ENCODE measurements at places on chromosomes 2 and 18. TPM values are rescaled to one million over a fixed set of nuclear protein-coding genes. Genes with fewer than 3 reads are reported as not detected.

DNA sequence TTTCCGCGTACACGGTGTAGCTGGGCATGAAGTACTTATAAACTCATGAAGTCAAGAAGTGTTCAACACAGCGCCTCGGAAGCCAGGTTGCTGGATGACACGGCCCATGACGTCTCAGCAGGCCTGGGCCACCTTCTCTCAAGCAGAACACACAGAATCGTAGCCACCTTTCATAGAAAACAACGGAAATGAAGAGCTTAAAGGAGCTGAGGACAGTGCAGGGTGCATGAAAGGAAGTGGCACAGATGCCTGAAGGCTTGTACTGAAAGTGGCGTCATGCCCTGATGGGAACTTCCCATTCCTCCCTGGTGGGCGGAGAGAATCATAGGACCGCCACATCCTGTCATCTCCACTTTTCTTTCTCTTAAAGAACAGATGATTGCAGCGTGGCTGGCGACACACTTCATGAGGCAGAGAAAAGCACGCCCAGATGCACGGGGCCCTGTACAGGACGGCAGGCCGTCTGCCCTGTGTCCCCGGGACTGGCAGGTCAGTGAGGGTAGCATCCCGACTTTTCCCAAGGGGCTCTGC lies 31.1 kb downstream of the HDAC4 start:
- no peak for DNase-seq

- no peak for DNase-seq
These were observed 955.4 kb upstream of the FANCL start for GRCh38 chr2:59196491-59196890.

DNA sequence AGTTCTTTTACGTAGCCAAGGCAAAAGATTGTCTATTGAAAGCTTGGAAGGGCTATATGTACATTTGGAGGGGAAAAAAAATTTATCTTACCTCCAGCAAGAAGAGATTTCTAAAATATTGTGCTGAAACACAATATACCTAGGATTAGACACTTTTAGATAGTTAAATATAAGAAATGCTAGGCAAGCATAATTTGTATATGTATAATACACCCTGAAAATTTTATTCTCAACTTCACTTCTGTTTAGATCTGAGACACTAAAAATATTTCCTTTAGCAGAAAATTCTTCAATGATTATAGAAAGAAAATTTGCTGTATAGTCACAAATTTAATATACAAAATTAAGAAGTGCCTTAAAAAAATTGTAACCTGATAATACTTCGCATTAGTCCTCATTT lies 42.6 kb downstream of the ITGAV start:
- DNase-seq: no peak

DNA sequence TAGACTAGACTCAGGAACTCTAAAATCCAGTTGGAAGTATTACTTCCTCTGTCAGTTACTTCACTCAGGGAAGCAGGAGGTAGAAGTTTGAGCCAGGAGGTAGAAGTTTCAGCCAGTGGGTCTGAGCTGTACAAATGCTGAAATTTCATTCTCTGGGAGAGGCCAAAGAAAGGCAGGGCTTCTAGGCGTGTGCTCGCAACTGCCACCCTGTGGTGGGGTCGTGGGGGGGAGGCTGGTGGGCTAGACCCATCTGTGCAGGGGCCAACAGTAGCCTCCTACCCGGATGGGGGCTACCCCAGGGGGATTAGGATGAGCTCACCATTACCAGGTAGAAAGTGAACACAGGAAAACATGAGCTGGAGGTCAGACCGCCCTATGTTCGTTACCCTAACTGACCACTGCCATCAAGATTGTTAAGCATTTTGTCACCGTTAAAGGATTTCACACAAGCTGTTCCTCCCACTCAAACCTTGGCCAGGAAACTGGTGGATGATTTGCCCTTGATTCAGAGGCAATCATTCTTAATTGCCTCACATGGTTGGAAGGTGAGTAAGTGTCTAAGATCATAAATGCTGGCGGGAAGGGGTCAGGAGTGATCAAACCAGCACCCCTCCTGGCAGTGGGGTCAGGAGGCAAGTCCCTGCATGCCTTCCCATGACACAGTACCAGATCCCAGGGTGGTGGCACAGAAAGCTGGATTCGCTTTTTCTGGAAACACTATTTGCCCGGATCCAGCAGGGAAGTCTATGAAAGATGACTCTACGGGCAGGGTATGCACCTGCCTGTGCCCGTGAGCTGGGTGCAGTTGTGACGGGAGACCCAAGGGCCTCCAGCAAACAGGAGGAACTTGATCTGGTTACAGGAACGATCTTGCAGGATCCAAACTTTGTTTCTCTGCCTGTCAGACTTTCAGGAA lies 5.2 kb upstream of the FHL2 start:
- DNase-seq: peak; percentile 98

TNFAIP6 gene
- 20.3 TPM for total RNA-seq

POMC gene
- total RNA-seq: not detected

DNA sequence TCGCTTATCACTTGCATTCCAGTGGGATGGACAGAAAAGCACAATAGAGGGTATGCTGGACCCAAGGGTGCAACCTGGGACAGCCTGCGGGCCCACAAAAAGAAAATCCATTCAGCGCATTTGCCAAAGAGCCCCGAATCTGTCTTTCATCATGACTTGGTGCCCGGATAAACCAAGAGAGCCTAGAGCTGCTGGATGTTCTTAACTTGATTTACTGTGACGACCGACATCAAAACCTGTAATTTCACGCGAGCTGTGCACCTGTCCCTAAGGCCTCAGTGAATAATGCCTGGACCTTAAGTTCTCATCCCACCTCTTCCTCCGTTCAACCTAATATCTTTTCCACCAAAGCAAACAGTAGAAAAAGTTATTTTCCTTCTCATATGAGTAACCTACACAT lies 115.5 kb upstream of the ACKR3 start:
- DNase-seq: no peak

PPP1R1C gene
- total RNA-seq: 2.0 TPM

NFU1 gene
- total RNA-seq: 48.0 TPM

GRCh38 chr18:62164310-62164709 lies 22.5 kb downstream of the PIGN start:
- DNase-seq: no peak

- no peak for DNase-seq
These were observed 36.2 kb downstream of the FBLN7 start for GRCh38 chr2:112174383-112174782.

GRCh38 chr18:12420821-12421421 lies 13.2 kb downstream of the PRELID3A start:
- no peak for DNase-seq

IL1RN gene
- total RNA-seq: not detected

DNA sequence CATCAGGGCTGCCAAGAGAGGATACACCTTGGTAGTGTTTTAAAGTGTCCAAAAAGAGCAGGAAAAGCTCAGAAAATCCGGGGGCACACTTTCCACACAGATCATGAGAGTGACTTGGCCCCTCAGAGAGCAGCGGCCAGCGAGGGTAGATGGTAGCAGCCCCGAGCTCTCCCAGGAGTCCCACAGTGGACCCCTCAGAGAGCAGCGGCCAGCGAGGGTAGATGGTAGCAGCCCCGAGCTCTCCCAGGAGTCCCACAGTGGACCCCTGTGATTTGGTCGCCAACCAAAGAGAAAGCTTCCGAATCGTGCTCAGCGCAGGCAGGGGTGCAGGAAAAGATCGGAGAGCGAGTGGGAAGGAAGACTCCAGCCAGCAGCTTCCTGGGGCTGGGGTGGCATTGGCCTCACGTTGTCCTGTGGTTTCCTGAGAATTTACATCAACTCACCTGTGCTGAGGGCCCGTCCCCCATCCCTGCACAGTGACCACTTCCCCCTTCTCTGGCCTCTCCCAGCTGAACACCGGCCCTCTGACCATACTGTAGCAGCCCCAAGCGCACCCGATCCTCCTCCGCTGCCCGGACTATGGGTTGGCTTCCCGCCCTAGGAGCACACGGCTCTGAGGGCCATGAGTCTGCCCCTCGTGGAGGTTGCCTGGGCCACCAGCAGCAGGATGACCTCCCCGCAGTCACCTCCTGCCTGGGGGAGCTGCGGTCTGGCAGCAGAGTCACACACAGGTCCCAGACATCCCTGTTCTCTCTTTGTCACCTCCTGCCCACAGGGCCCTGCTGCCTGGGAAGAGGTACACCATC lies 33.7 kb downstream of the MTERF4 start:
- DNase-seq: no peak

- no peak for DNase-seq
These were observed at the start of gene ACOXL for GRCh38 chr2:110732422-110733413. TSS of gene ACOXL (plus strand) at chr2:110732573. CDS start at chr2:110768390, 35,817 bp downstream.

ANKRD30BL gene
- not detected for total RNA-seq

DNA sequence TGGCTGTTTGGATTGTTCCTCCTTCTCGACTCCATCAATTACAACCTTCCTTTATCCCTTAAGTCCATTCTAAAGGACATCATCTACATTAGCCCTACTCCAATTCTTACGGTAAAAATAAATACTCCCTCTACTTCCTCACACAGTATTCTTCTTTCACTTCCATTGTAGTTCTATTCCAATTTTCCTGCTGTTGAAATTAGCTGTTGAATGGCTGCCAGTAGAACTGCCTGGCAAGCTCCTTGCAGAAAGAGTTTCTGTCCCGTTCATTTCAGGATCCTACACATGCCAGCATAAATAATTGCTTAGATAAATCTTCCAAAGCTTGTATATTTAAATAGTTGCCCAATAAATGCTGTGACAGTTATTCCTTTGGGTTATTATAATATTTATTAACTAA lies 459.3 kb upstream of the TRIB2 start:
- no peak for DNase-seq

- no peak for DNase-seq
These were observed 60.3 kb upstream of the HPCAL1 start for GRCh38 chr2:10242451-10242850.

DNA sequence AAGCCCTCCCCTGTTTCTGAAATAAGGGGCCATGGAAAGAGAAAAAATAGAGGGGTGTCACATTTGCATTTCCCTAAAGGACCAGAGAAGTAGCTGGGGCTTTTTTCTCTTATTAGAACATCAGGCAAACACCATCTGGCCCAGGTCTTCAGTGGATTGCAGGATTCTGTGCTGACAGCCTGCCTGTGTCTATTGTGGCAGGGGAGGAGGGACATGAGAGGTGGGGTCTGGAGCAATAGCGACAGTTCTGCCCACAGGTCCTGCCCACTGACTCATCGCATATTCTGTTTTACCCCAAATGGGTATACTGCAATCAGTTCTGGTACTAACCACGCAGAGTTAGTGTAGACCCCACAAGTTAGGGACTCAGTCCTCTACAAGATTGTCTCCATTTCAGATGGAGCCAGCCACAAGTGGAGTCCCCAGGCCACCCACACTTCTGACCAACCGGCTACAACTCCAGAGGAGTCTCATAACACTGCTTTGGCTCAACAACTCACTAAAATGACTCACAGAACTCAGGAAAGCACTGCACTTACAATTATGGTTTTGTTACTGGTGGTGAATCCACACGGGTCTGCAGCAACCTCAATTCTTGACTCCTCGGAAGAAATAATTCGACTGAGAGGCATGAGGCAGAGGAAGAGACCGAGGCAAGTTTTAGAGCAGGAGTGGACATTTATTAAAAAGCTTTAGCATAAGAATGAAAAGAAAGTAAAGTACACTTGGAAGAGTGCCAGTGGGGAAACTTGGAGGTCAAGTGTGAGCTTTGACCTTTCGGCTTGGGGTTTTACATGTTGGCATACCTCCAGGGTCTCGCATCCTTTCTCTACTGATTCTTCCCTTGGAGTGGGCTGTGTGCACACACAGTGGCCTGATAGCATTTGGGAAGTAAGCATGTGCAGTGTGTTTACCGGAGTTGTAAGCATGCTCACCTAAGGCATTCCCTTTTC lies 146.4 kb upstream of the SPATS2L start:
- DNase-seq: peak; percentile 71

CENPA gene
- 22.1 TPM for total RNA-seq

DNA sequence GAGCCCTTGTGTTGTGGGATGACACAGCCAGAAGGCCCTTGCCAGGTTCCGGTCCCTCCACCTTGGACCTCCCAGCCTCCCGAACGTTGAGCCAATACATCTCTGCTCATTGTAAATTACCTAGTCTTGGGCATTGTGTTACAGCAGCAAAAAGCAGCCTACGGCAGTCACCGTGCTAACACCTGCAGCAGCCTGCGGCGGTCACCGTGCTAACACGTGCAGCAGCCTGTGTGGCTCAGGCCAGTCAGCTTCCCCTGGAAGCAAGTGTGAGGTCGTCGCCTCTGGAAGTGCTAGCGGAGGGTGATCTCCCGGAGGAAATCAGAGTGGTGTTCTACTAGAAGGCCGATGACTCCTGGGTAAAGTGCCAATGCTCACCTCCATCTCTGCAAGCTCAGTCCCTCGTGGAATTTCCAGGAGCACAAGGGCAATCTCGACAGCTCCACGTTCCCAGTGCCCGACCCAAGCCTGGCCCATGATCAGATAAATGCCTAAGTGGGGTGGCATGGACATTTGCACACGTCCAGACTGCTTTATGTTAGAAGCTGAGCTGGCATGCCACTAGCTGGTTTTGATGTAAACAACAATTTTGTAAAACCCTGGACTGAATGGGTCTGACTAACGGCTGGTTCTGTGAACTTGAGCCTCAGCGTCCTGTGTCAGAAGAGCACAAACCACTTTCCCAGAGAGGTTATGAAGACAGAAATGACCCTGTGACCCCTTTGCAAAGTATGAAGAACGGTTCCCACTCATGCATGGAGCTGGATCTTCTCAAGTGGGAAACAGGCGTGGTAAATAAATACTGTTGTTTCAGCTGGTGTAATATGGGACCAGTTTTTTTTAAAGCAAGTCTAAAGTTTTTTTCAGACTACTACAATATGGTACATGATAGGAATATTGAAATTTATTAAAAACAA lies 11.4 kb upstream of the CNDP1 start:
- peak; percentile 18 for DNase-seq

GRCh38 chr2:8193686-8194615 lies 487.9 kb upstream of the ID2 start:
- DNase-seq: no peak

- no peak for DNase-seq
These were observed 158.8 kb downstream of the BAZ2B start for GRCh38 chr2:159457589-159457988.

TEX44 gene
- not detected for total RNA-seq

- DNase-seq: peak; percentile 90
These were observed at the start of gene TUBA4B for GRCh38 chr2:219252900-219253752. TSS of gene TUBA4B (plus strand) at chr2:219253243. CDS start at chr2:219253408, 165 bp downstream.

DNA sequence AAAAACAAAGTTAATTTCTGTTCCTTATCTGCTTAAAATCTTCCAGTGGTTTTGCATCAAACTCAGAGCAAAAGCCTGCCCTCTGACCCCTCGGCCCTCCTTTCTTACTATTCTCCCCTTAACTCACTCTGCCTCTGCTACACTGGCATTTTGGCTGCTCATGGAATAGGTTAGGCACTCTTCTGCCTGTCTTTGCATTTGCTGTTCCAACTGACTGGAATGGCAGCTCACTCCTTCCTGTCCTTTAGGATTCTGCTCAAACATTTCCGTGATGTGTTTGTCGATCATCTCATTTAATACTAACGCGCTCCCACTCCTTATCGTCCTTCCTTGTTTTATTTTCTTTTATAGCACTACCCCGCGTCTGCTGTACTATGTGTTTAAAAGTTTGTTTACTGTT lies 815 bp downstream of the CEBPZ start:
- peak; percentile 9 for DNase-seq

DNA sequence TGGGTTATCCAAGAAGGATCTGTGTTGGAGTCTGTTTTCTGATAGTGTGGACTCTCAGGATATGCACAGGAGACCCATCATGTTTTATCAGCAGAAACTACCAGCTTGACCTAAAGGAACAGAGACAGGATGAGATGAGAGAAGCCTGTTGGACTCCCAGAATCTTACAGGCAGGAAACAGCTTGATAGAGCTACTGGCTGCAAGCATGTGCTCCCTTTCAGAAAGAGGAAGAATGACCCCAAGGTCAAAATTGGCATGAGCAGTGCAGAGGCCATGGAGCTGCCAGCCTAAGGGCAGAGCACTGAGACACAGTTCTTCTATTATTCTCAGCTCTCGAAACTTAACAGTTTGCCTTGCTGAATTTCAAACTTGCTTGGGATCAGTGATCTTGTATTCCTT lies 135.2 kb upstream of the NFATC1 start:
- DNase-seq: no peak

Data from LHCN-M2 (cell line).